ENCODE measurements at places on chromosomes 5 and 9. TPM values are rescaled to one million over a fixed set of nuclear protein-coding genes. Genes with fewer than 3 reads are reported as not detected.

The ANKRD18B gene
- total RNA-seq = not detected

The CCL28 gene
- 4.8 TPM for total RNA-seq

The DOLPP1 gene
- total RNA-seq = 18.6 TPM

GRCh38 chr5:64822320-64822719, 53.6 kb downstream of the CWC27 start:
- H3K27ac ChIP-seq = no peak overlapping the region
- H3K36me3 ChIP-seq = peaks cover 8% of the 10 kb centered on the region
- peaks cover 9% of the 10 kb centered on the region for H3K4me1 ChIP-seq
- DNase-seq = no peak
- no peak overlapping the region for H3K4me3 ChIP-seq
- no peaks in the 10 kb centered on the region for H3K27me3 ChIP-seq

- no peak overlapping the region for H3K4me3 ChIP-seq
- no peak overlapping the region for H3K27ac ChIP-seq
- H3K27me3 ChIP-seq = no peaks in the 10 kb centered on the region
- H3K36me3 ChIP-seq = no peaks in the 10 kb centered on the region
- no peak for DNase-seq
Measured at GRCh38 chr5:8288334-8288733, 419.4 kb downstream of the MTRR start.
